ENCODE measurements at places on chromosomes 3 and 15.

DNA sequence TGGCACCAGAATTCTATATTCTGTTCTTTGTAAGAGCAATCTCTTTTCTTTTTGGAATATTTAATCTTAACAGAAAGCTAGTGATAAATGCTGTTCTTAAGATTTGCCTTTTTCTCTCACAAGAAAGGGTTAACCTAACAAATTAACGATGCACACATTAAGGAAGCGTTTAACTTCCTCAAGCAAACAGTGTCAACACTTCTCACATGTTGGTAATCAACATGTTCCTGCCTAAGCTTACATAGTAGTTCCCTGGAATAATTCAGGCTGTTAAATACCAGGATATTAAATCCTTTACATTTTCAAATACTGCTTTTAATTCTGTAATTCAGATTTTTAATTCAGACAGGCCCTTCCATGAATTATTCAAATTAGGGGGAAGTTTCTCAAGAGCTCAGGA is 67.4 kb upstream of the RPL35A start:
- DNase-seq = no peak

- DNase-seq = no peak
Measured at GRCh38 chr15:47157827-47158226, 559.5 kb upstream of the SEMA6D start.

- no peak for DNase-seq
Measured at GRCh38 chr3:45524565-45524964, 70.0 kb upstream of the LIMD1 start.

DNA sequence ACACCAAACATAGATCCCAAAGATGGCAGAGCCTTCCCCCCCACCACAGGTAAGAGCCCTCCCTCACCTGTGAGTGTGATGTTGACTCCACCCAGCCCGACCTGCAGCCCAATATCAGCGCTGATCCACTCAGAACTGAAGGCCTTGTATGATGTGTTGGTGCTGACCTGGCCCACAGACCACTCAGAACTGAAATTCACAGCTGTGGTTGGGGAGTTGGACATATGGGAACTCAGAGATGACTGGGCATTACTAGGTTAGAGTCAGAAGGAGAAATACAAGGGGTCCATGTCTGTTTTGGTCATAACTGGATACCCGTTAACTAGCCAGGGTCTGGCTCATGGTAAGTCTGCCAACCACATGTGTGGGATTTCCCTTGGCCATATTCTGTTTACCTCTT is 6.9 kb downstream of the DUOXA2 start:
- DNase-seq = no peak

GRCh38 chr3:17643691-17644090 is 98.7 kb downstream of the TBC1D5 start:
- no peak for DNase-seq

DNA sequence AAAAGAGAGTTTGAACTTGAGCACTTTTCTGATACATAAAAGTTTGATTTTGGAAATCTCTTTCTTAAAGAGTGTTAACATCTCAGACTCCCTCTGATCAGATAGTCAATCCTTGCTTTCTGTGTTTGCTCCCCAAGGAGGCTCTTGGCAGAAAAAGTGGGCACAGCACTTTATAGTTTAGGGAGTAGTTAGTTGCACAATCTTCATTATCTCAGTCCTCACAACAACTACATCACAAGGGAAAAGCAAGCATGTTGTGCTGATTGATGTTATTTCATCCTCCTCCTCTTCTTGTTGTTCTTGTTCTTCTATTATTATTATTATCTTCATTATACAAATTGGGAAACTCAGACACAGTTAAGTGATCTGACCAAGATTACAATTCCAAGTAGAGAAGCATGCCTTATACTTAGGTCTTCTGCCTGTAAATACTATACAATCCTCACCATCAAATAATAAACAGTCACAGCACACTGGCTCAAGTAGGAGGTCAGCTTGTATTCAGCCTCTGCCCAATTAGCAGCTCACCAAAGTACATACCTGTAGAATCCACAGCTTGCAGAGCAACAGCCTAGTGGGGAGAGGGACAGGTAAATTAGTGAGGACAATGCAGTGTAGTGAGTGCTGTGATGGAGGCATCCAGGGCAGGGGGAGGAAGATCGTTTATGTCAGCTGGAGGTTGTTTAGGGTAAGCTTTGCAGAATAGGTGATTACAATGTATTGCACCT is 304.1 kb upstream of the MME start:
- DNase-seq = no peak

GRCh38 chr15:52284164-52284563 is 11.4 kb downstream of the MYO5C start:
- DNase-seq = no peak

DNA sequence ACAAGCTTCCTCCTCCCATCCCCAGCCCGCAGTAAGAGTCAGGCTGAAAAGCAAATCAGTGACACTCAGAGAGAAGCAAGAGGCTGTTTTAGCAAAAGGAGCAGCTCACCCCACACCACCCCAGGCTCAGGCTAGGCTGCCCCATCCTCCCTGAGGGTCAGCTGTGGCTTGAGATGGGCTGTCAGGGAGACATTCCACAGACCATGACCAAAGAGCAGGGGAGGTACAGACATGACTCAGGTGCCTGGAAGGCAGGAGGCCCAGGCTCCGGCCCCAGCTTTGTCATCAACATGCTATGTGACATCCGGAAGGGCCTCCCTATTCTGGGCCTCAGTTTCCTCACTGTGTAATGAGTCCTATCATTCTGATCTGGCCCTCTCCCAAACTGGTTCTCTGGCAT is 24.7 kb downstream of the HCN4 start:
- no peak for DNase-seq

- peak; percentile 85 for DNase-seq
Measured at GRCh38 chr3:133895208-133896001, at the start of gene RAB6B. Gene RAB6B, minus strand, starts transcription at chr3:133895882. Its CDS starts 416 bp downstream, at chr3:133895466.

- no peak for DNase-seq
Measured at GRCh38 chr15:93037820-93038705, 50.9 kb downstream of the RGMA start.

- DNase-seq = no peak
Measured at GRCh38 chr3:58535531-58536500, 1.2 kb downstream of the ACOX2 start.

GRCh38 chr3:45626096-45626887 is 31.7 kb downstream of the LIMD1 start:
- DNase-seq = no peak

- DNase-seq = no peak
Measured at GRCh38 chr15:55993804-55994560, 570 bp upstream of the NEDD4 start.

DNA sequence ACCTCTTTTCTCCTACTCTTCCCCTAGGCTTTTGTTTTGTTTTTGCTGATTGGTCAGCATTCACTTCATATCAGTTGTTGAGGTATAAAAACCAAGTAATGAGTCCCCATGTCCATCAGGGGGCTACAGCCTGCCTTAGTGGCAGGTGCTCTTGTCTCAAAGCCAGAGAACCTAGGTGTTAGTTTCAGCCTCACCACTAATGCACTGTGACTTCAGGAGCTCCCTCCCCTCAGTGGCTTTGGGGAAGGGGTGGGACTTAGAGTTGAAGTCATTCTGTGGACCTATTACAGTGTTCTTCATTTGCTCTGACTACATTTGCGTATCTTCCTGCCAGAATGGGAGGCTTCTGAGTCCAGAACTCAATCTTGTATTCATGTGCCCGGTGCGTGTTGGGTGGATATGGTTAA is 41.6 kb downstream of the NR2C2 start:
- no peak for DNase-seq

GRCh38 chr3:196962930-196963630 is 5.6 kb downstream of the PIGZ start:
- no peak for DNase-seq

DNA sequence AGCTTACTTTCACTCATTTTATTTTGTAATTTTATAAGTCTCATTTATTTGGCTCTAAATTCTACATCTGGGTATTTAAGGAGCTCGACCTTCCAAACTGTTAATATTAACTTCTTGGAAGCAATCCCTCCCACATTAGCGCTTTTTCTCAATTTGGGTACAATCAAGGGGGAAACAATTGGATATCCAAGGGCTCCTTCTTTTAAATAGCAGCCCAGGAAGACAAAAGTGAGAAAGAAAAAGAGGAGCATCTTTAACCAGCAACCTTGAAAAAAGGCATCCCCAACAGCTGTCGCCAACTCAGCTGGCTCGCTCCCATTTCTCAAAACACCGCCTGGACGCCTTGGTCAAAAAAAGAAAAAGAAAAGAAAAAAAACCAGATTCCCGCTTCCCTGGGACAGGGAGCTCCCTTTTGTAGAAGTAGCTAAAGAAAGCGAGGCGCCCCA is 873 bp downstream of the C3orf70 start:
- DNase-seq = no peak

- DNase-seq = no peak
Measured at GRCh38 chr3:16255326-16255725, 9.4 kb downstream of the DPH3 start.

GRCh38 chr3:31242026-31242960 is 290.4 kb upstream of the STT3B start:
- DNase-seq = no peak

GRCh38 chr3:133273346-133273745 is 126.5 kb upstream of the BFSP2 start:
- no peak for DNase-seq

DNA sequence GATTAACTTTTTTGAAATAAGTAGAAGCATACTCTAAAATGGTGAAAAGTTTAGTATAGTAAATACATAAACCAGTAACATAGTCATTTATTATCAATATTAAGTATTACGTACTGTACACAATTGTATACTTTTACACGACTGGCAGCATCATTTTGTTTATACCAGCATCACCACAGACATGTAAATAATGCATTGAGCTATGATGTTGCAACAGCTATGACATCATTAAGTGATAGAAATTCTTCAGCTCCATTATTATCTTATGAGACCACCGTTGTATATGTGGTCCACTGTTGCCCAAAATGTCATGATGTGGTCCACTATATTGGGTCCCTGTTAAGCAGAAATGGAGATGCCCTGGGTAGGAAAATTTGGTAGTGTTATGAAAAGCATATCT is 51.3 kb downstream of the DRD3 start:
- DNase-seq = no peak

DNA sequence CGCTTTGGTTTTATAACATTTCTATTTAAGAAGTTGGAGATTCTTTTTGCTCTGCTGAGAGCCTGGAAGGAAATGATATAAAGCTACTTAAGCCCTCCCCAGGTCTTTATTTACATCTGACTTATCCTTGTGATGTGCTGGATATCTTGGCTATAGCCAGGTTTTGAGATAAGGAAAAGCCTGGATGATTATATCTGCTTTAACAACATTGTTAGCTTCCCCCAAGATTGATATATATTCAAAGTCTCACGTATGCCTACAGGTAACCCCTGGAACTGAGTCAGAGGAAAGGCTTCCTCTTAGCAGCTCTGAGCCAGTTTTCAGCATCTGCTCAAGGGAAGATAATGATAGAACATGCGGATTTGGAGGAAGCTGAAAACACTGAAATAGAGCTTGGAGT is 61.5 kb upstream of the CRBN start:
- DNase-seq = no peak

DNA sequence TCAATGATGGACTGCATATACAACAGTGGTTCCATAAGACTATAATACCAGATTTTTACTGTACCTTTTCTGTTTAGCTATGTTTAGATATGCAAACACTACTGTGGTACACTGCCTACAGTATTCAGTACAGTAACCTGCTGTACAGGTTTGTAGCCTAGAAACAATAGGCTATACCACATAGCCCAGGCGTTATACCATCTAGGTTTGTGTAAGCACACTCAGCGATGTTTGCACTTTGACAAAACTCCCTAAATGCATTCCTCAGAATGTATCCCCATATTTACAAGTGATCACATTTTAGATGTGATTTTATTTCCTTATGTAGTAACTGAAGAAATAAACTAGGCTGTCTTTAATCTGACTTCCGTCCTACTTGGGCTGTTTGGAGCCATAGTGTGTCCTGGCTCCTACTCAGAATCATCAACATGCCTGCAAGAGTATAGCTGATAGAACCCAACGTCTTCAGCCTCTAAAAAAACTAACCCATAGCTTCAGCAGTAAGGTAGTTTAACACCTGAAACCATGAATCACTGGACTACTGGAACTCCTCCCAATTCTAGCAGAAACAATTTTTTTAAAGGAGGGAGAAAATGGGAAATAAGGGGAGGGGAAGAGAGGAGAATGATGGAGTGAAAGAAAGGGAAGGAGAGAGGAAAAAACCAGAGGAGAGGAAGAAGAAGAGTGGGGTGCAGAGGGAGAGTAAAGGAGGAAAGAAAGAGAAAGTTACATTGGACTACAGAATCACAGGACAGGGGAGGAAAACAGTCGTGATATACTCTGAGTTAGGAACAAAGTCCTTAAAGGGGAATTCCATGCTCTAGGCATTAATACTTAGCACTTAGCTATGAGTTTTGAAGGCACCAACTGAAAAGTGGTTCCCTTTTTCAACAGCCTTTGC is 67.7 kb upstream of the PLXND1 start:
- no peak for DNase-seq

DNA sequence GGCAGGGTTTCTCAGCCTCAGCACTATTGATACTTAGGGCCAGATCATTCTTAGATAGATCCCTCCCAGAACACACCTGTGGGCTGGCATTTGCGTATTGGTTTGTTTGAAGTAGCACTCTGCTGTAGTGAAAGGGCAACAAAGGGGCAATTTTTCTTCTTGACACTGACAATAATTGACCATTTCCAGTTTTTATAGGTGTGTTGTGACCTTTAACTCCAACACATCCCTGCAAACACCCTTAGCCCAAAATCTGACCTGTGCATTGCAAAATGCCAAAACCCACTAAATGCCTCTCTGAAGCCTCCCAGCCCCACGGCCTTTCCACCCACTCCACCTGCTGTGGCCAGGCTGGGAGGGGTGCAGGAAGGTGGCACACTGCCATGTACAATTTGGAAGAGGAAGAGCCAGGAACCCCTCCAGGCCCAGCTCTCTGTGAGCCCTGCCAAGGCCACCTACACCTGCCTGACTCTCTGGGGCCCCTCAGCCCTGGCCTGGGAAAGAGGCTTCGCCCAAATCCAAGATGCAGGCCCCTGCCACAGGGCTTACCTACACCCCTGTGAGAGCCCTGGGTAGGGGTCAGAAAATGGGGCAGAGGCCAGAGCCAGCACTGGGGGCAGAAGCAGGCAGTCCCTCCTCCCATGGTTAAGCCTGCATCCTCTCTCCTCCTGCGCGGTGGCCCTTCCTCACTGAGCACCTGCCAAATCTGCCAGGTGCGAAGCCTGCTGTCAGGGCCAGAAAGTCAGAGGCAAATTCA is 9.6 kb upstream of the CYP11A1 start:
- no peak for DNase-seq

DNA sequence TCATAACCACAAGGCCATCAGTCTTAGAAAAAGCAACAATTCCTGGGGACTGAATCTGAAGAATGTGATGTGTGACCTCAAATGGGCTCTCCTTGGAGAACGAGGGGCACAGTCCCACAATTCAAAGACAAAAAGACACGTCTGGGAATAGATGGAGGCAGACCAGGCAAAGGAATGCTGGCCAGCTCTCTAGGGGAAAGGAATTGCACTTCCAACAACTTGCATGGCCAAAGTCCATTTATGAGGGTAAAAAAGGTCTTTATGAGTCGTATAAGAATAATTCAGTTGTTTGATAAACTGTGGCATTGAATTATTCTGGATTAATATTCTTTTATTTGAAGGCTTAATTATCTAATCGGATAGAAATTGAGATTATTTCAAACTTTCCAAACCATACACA is 180.5 kb upstream of the FEZF2 start:
- DNase-seq = no peak

GRCh38 chr15:94008104-94009074 is 223.0 kb upstream of the MCTP2 start:
- DNase-seq = no peak

Measured in head of caudate nucleus (tissue), 42 donors.